Stimulated activated CD4-positive, alpha-beta T cell treated with anti-CD3 and anti-CD28 coated beads, Interleukin-15, amount 100 ng/mL, for 24 hours (primary cell): ENCODE measurements at places on chromosomes 12 and 14.

DNA sequence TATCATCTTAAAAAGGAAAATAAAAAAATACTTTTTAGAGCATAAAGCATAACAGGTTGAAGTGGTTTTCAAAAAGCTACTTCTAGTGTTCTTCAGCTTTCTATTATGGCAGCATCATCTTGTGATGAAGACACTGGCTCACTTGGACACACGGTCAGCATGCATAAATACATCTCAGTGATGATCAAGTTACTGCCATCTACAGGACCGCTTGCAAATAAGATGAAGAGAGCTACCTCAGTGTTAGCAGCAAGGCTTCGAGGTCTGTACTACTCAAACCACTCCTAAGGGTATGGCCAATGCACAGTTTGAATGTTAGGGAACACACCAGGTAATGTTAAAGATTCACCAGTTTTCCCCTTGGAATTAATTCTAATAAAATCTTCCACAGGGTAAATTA lies 58.8 kb downstream of the GALC start:
- DNase-seq: no peak

- DNase-seq: peak; percentile 16
These were observed 71.8 kb downstream of the ZNF664 start for GRCh38 chr12:124044809-124045321.

DNA sequence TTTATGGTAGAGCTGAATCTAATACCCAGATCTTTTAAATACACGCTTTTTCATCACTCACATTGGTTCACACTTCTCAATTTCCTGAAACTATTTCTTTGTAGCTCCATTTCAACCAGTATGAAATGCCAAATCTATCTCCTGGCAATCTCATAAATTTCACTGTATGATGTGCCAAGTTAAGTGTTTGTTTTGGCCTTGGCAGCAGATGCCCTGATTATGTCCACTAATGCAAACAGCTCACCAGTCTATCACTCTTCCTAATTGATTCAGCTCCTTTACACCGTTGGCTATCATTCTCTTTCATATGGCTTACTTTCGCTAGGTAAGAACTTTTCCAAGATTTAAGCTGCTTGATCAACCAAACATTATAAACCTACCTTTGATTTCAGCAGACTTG lies 58.6 kb downstream of the ZFC3H1 start:
- no peak for DNase-seq

DNA sequence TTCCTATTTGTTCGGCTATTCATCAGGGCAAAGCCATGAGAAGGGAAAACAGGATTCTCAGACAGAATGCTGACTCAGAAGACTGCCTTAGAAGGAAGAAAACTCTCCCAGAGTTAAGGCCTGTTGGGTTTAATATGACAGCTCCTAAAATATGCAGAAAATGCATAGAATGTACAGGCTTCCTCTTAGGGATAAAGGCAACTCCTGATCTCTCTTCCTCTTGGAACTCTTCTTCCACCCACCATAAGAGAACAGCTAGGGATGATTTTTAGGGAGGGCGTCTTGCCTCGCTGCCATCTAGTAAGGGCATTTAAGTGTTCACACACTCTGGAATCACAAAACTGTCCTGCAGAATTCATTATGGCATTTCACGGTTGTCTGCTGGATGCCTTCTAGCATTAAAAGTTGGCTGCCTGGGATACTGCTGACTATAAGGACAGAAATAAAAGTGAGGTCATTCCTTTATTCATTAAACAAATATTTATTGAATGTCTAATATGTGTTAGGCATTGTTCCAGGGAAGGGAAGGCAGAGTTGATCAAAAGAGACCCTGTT lies 73.7 kb downstream of the DCAF5 start:
- no peak for DNase-seq

DNA sequence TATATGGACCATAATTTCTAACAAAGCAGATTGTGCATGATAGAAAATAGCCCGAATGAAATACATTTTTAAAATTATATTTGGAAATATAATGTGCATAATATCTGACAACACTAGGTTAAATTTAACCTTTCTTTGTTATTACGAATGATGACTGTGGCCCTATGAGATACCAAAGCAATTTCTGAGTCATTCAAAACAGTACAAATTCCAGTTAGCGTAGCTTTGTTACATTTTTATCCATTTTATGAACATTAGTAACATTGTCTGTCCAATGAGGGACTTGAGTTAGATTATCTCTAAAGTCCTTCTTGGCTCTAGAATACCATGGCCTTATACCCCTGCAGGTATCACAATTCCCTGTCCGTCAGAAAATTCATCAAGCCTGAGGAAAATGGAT lies 39.0 kb upstream of the REP15 start:
- no peak for DNase-seq

DNA sequence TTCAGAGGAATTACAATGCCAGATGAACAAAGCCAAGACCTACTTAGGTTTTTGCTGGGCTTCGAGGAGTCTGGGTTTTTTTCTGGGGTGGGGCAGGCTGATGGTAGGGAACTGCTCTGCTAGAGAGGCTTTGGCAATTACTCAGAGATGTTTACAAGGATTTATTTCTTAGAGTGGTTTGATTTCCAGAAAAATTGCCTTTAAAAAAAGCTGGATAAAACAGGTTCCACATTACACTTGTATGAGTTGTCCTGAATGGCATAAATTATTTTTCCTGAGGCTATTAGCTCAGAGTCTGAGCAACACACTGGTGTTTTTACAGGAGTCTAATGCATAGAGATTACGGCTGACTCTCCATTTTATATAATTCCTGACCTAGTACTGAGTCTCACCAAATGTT lies 118.5 kb upstream of the FRMD6 start:
- DNase-seq: no peak

DNA sequence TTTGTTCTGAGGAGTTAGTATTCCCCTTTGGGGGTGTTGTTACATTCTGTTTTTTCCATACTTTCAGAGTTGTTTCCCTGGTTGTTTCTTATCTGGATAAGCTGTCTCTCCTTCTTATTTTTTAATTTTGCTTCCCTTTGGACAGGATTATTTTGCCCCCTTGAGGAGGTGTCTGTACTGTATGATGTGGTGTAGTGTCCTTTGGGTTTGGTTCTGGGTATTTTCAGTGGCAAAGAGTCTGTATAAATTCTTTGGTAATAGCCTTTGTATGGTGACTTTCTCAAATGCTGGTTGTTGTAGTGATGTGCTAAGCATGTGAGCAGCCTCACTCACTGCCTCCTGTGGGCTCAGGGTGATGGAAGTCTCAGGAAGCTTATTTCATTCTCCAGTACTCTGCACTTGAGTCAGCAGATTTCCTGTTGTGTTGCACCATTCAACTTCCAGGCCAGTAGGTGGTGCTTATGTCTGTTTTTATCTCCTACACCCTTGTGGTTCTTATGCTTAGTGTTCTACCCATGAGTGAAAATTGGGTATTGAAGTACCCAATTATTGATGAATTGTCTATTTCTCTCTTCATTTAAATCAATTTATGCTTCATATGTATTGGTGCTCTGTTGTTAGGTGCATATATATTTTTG lies 103.3 kb upstream of the PMCH start:
- peak; percentile 1 for DNase-seq

GRCh38 chr12:123389560-123390351 lies 5.8 kb downstream of the KMT5A start:
- DNase-seq: peak; percentile 55

GRCh38 chr12:19484738-19485137 lies 45.4 kb downstream of the AEBP2 start:
- no peak for DNase-seq

- DNase-seq: no peak
These were observed 73.4 kb upstream of the ATP2B1 start for GRCh38 chr12:89781946-89782550.

DNA sequence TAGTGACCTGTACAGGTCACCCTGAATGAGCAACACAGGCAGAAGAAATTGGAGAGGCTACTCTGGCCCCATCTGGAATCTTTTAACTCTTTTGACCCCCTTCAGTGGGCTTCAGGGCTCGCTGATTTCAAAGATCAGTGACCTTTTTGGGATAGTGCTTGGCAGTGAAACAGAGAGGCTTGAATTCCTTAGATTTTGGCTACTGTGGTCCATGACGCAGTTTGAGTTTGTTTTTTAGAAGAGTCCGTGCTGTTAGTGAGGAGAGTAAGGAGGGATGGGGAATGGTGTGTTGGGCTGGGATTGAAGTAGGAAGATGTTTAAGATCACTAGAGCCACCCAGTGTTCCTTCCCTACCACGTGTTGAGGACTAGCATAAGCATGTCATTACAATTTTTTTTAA lies 16.5 kb downstream of the TMEM30B start:
- no peak for DNase-seq

DNA sequence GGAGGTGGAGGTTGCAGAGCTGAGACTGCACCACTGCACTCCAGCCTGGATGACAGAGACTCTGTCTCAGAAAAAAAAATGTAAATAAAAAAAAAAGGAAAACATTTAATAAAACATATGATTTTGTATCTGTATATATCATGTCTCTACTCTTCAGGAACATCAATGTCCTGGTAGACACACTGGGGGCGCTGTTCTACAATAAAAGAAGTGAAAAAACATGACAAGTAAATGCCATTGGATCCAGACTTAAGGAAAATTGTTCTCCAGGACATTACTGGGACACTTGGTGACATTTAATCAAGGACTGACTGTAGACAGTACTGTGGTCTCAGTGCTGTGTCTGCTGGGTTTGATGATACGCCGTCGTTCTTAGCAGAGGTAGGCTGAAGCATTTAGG lies 15.5 kb upstream of the KLC1 start:
- no peak for DNase-seq

DNA sequence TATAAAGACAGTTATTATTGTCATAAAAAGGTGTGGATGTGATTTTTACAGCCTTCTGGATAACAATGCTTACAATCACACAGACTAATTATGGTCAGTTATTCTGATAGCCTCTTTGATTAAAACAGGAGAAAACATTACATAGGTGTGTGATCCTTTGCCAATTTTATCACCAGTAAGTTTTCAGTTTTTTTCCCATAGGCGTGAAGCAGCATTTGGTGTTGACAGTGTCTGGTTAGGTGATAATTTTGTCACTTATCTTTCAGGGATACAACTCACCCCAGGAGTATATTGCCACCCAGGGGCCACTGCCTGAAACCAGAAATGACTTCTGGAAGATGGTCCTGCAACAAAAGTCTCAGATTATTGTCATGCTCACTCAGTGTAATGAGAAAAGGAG lies 208.8 kb downstream of the EPS8 start:
- DNase-seq: peak; percentile 24
